ENCODE measurements at places on chromosomes 5 and 9. TPM values are rescaled to one million over a fixed set of nuclear protein-coding genes. Genes with fewer than 3 reads are reported as not detected.

DNA sequence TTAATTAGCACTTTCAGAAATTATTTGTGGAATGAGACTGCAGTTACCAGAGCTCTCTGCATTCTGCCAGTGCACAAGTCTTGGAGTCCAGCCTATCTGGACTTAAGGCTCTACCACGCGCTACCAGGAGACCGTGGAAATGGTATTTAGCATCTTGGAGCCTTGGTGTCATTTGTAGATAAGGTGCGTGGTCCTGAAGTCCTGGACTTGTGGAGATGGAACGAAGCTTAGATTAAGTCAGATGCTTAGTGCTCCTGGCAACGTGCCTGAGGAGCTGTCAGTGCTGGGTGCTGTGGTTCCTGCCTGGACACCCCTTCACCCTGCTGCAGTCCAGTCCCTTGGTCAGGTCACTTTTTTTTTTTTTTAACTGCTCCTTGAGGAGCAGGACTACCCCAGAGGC lies 59.7 kb downstream of the RCL1 start:
- no peak for DNase-seq

- DNase-seq: no peak
Measured at GRCh38 chr9:98171176-98171925, 21.1 kb downstream of the CORO2A start.

DNA sequence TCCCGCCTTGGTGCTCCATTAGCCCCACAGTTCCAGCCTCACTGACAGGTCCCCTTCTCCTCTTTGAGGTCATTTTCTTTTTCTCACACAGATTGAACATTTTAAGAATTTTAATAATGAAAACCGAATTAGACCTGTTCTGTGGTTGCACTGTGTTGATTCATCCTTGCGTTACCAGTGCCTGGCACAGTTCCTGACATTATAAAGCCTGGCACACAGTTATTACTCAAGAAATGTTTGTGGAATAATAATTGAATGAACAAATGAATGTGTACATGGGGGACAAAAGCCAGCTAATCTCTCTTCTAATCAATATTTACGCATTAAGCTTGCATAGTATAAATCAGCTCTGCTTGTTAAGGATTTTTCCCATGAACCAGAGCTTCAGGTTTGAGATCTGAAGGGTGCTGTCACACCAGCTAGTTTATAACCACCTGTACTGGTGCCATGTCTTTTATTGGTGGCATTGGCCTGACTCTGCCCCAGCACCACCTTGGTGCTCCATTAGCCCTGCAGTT lies 80.0 kb downstream of the SV2C start:
- no peak for DNase-seq

GRCh38 chr5:169765176-169765996 lies 128.3 kb downstream of the DOCK2 start:
- no peak for DNase-seq

DNA sequence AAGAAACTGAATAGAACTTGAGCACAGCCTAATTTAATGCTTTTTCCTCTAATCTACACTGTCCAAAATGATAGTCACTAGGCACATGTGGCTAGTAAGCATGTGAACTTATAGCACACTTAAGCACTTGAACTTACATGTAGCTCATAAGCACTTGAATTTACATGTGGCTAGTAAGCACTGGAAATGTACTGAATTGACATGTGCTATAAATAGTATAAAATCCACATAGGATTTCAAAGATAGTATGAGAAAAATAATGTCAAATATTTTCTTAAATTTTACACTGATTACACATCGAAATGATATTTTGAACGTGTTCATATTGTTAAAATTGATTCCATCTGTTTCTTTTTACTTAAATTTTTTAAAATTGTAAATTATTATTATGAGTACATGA lies 167.3 kb downstream of the CARTPT start:
- no peak for DNase-seq

GRCh38 chr5:141866096-141866495 lies 12.1 kb downstream of the PCDH1 start:
- peak; percentile 95 for DNase-seq

- DNase-seq: no peak
Measured at GRCh38 chr5:142204219-142204618, 95.6 kb downstream of the NDFIP1 start.

GRCh38 chr9:133355881-133356357 lies 368 bp downstream of the SURF1 start:
- no peak for DNase-seq

- DNase-seq: no peak
Measured at GRCh38 chr5:75412111-75412990, 75.3 kb downstream of the HMGCR start.

- no peak for DNase-seq
Measured at GRCh38 chr9:5551368-5552150, 41.2 kb downstream of the PDCD1LG2 start.

DNA sequence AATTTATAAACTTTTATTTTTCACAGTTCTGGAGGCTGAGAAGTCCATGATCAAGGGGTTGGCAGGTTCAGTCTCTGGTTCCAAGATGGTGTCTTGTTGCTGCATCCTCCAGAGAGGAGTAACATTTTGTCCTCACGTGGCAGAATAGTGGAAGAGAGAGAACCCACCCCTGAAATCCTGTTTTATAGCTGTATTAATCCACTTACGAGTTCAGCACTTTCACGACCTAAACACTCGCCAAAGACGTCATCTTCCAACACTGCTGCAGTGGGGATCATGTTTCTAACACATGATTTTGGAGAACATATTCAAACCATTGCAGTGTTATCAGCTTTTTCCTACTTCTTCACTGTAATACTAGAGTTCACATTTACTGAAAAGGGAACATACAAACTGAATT lies 233.0 kb upstream of the ATP10B start:
- no peak for DNase-seq

GRCh38 chr5:149916334-149917072 lies 28.1 kb downstream of the PDE6A start:
- no peak for DNase-seq

DNA sequence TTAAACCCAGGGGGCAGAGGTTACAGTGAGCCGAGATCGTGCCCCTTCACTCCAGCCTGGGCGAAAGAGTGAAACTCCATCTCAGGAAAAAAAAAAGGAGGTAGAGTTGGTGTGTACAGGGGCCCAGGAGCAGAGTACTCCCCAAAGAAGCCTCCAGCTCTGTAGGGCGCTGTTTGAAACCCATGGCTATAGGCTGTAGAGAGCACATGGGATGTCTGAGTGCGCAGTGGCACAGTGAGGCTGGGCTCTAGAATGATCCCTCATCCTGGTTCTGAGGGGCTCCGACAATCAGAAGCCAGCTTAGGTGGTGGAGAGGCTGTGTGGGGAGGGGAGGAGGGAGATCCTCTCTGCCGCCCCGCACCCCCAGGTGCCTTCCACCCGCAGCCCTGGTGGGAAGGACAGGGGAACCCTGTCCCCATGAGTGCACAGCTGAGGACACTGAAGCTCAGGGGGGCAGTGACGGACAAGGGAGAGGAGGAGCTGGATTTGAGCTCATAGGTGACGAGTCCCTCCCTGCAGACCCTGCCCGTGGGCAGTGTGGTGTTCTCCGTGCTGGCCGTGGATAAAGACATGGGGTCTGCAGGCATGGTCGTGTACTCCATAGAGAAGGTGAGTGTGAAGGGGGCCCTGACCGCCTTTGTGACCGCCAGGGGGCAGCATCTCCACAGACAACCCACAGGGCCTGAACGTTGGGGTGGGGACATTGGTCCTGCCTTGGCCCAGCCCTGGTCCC lies 24.6 kb downstream of the CDHR2 start:
- DNase-seq: peak; percentile 75

GRCh38 chr5:171978016-171978415 lies 28.4 kb downstream of the FBXW11 start:
- DNase-seq: no peak

GRCh38 chr5:139886213-139886612 lies 90.6 kb downstream of the PSD2 start:
- no peak for DNase-seq

DNA sequence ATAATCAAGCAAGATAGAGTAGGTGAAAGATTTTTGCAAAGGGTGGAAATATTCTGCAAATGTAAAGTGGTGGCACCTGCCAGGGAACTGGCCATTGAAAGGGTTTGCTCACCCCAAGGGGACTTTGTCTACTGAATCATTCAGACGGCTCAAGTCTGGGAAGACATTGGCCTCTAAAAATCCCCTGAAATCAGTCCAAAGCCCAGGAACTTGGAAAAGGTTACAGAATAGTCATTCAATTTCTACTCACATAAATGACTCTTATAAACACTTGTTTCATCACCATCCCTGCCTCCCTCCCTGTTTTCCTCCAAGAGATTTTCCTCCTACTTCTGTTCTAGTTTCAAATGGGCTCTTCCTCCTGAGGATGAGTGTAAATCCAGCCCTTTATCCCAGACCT lies 28.5 kb downstream of the ZNF366 start:
- DNase-seq: no peak

DNA sequence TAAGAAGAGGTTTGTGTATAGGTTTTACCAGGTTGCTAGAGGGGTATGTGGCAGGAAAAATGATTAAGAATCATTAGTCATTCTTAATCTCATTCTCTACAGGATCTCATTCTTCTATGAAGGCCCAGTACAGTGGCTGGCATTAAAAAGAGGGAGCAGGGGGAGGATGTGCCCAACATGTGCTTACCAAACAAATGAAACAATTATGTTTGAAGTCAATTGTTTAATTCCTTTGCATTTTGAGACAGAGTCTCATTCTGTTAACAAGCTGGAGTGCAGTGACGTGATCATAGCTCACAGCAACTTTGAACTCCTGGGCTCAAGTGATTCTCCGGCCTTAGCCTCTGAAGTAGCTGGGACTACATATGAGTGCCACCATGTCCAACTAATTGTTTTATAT lies 23.0 kb downstream of the FNIP1 start:
- no peak for DNase-seq

- DNase-seq: no peak
Measured at GRCh38 chr5:125311743-125312142, 565.3 kb upstream of the ZNF608 start.

DNA sequence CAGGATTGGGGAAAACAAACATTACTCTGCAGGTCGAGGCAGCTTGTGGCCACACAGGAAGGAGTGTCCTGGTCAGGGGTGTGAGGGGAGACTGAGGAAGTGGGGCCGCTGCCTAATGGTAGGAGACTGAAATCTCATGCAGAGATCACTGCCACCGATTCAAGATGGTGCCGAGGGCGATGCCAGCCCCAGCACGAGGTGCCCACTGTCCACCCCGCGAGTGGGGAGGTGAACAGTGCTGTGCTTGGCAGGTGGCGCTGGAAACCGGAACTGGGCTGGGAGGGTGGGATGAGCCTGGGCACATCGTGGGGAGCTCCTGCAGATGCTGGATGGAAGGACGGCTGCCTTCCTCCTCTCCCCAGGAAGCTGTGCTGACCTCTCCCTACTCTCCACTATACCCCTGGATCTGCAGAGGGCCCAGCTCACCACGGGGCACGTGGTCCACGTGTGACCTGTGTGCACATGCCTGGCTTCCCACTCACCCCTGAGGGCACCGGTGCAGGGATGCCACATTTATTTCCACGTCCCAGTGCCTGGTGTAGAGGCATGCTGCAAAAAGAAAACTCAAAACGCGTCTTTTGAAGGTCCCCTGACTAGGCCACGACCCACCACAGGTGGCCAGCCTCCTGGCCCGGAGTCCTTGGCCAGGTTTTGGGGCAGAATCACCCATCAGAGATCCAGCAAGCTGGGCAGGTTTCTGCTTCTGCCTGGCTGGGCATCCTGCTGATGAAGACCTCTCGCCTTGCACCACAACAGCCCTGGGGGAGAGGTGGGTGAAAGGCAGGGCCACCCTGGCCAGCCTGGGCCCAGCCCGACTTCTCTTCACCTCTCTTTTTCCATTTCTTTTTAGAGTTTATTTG lies 71.7 kb upstream of the FCN1 start:
- DNase-seq: no peak

DNA sequence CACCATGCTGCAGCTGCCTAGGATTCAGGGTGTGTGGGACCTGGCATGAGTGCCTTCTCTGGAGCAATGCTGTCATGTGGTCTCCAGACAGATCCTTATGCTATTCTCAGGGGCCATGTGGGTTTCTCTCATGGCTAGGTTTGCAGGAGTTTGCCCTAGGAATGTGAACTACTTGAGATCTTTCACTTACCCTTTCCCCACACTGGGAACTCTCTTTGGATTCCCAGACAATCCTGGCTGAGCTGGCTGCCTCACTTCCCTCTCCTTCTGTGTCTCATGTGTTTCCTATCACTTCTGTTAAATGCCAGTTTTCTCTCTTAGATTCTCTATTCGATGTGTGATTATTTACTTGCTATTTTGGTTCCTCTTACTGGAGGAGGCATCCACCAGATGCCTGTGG lies 270.2 kb upstream of the RASA1 start:
- no peak for DNase-seq

GRCh38 chr5:45376417-45376816 lies 319.8 kb downstream of the HCN1 start:
- no peak for DNase-seq

- peak; percentile 27 for DNase-seq
Measured at GRCh38 chr5:138544181-138545134, 1.4 kb upstream of the ETF1 start.

DNA sequence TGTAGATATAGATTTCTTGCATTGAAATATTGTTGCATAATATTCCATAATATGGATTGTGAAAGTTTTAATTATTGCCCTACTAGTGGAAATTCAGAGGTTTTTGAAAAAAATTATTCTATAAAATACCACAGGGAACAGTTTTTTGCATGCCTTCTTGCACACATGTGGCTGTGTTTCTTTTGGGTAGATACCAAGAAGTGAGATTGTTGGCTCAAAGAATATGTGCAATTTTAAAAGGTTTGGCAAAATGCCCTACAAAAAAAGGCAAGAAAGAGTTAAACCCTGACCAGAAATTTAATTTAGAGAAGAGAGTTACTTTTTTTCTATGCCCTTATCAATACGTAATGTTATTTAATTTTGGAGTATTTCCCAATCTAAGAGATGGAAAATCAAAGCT lies 270.8 kb upstream of the DAPK1 start:
- no peak for DNase-seq

- DNase-seq: no peak
Measured at GRCh38 chr9:29212397-29213387, 1639.4 kb upstream of the C9orf72 start.

DNA sequence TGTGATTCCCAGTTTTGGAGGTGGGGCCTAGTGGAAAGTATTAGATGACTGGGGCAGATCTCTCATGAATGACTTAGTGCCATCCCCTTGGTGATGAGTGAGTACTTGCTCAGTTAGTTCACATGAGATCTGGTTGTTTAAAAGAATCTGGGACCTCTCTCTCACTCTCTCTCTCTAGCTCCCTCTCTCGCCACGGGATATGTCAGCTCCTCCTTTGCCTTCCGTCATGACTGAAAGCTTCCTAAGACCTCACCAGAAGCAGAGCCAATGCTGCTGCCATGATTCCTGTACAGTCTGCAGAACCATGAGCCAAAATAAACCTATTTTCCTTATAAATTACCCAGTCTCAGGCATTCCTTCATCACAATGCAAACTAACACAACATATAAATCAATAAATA lies 176.7 kb downstream of the PRELID2 start:
- DNase-seq: no peak

DNA sequence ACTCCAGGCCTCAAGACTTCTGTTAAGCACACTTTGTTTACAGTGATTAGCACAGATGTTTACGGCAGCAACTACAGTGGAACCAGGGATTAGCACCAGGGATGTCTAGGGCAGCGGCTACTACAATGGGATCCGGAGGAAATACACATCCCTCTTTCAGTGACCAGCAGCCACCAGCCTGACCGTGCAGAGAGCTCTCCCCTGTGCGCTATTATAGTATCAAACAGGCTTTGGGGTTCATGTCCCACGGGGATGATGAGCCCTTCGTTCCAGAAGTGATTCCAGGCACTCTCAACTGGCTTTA lies 21.5 kb downstream of the GFPT2 start:
- DNase-seq: no peak

The ATOX1 gene
- total RNA-seq: 54.6 TPM

The DMRTA1 gene
- 1.6 TPM for total RNA-seq

The ELL2 gene
- total RNA-seq: 26.9 TPM

The ARID3C gene
- not detected for total RNA-seq

The IFNA13 gene
- not detected for total RNA-seq

The PGGT1B gene
- 92.0 TPM for total RNA-seq
